ENCODE measurements at places on chromosomes 1 and 21.
A peak's percentile ranks its signal among the peaks of the same experiment; 100 is the strongest.

DNA sequence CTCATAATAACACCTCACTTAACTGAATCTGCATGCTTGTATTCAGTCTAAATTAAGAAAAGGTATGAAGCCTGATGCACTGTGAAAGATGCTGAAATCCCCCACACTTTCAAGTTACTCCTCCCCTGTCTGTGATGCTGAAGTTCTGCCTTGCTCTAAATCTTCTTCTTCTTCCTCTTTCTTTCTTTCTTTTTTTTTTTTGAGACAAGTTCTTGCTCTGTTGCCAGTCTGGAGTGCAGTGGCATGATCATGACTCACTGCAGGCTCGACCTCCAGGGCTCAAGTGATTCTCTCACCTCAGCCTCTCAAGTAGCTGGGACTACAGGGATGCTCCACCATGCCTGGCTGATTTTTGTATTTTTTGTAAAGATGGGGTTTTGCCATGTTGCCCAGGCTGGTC, 231.0 kb upstream of the B3GALT2 start:
- peak; percentile 21 for DNase-seq

- no peak for DNase-seq
Observed at GRCh38 chr1:166914111-166914510, 38.0 kb upstream of the TADA1 start.

DNA sequence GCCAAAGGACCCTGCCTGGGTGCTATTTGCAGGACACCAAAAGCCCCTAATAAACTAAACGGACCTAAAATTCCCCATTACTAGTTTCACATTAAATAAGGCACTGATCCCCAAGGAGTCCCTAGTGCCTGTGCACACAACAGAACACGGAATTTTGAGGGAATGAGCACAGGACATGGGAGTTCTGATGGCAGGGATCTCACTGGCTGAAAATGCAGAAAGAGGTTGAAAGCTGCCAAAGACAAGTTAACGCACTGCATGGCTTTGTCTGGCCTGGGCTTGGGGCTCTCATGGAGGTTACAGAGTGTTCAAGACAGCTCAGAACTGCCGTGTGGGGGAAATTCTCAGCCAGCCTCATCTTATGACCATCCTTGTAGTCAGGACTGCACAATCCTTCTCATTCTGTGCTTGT, 15.6 kb upstream of the ATP1B1 start:
- no peak for DNase-seq

DNA sequence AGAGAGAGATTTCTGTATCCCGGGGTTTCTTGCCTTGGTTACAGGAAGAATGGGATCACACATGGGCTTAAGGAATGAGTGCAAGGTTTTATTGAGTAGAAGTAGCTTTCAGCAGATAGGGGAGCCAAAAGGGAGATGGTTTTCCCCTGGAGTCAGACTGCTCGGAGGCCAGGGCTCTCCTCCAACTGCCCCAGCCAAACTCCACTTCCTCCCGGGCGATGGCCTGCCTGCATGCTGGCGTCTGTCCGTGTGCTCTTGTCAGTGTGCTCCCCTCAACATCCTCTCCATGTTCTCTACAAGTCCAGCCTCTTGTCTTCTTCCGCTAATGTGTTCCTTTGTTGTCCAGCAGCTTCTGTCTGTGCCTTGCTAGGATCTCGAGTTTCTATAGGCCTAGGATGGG, 421.3 kb upstream of the ADGRL2 start:
- no peak for DNase-seq

DNA sequence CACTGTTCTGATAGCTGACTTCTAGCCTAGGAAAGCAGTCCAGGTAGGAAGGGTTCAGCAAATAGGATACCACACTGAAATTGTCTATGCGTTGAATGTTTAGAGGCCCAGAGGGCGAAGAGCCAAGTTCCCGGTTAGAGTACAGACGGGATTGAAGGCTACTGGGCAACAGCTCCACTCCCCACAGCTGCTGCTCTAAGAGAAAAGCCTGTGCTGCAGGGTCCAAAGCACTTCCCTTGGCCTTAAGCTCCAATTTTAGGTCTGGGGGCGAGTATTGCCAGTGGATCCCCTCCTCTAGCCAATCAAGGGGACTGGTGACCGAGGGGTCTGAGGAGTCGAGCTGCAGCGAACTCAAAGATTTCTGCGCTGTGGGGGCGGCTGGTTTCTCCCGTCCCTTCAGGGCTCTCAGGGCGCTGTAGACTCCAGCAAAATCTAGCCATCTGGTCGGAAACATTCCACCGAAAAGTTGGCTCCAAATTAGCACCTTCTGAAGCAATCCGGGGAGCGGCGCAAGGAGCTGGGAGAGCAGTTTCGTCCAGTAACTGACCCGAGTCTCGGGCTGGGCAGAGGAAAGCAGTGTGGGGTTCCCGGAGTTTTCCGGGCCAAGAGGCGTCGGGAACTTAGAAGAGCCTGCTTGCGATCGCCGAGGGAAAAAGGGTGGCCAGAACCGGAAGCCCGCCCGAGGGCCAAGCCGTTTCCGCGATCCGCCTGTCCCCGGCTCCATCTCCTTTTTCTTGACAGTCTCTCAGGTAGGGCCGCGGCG, 748 bp downstream of the PPP1R15B start:
- peak; percentile 57 for DNase-seq

DNA sequence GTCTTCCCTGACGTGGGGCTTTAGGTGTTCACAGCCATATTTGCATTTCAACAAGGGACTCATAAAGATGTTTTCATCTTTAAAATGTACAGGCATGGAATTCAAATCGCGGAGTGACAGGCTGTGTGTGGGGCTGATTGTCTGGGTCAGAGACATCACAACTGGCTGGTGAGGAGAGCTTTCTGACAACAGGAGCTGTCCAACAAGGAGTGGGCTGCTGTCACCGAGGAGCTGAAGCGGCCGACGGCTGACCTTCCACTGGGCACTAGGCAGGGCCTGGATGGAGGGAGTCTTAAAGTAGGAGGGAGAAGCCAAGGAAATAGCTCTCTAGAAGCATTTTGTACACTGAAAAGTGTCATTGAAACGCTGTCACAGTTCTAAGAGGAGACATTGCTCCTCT, 30.5 kb upstream of the SCMH1 start:
- DNase-seq = no peak

DNA sequence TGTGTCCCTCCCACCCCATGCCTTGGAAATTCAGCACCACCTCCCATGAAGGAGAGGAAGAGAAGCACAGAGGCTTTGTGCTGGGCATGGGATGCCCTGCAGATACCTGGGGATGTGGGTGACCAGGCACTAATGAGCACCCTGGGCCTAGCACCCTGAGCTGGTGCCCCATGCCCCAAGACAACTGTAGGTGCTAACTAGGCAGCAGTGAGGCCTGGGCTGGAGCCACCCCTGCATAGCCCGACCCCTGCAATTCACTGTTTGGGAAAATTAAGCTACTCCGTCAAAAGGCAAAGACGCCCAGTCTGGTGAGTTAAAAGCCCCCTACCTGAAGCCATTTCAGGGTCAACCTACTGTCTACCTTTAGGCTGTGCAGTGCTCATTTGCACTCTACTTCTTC, 5.4 kb downstream of the KCNA2 start:
- DNase-seq = no peak

GRCh38 chr1:25614501-25615171, 2.0 kb upstream of the MAN1C1 start:
- DNase-seq = no peak

Data from suppressor macrophage treated with lipopolysaccharide for 4 hours (primary cell).